ENCODE measurements at places on chromosomes 6 and 20. TPM values are rescaled to one million over a fixed set of nuclear protein-coding genes. Genes with fewer than 3 reads are reported as not detected.

UST gene
- total RNA-seq: 3.9 TPM

IL17F gene
- total RNA-seq: not detected

C6orf141 gene
- total RNA-seq: 13.3 TPM

MCUR1 gene
- total RNA-seq: 15.1 TPM

C20orf141 gene
- total RNA-seq: not detected

KCNK16 gene
- total RNA-seq: not detected

AKIRIN2 gene
- 31.1 TPM for total RNA-seq

EMILIN3 gene
- total RNA-seq: 0.43 TPM

IDH3B gene
- total RNA-seq: 137 TPM

PRPH2 gene
- total RNA-seq: not detected

CST4 gene
- not detected for total RNA-seq

C6orf136 gene
- total RNA-seq: 12.1 TPM

GJA10 gene
- total RNA-seq: not detected
